ENCODE measurements at places on chromosomes 3 and 15.
A peak's percentile ranks its signal among the peaks of the same experiment; 100 is the strongest.

DNA sequence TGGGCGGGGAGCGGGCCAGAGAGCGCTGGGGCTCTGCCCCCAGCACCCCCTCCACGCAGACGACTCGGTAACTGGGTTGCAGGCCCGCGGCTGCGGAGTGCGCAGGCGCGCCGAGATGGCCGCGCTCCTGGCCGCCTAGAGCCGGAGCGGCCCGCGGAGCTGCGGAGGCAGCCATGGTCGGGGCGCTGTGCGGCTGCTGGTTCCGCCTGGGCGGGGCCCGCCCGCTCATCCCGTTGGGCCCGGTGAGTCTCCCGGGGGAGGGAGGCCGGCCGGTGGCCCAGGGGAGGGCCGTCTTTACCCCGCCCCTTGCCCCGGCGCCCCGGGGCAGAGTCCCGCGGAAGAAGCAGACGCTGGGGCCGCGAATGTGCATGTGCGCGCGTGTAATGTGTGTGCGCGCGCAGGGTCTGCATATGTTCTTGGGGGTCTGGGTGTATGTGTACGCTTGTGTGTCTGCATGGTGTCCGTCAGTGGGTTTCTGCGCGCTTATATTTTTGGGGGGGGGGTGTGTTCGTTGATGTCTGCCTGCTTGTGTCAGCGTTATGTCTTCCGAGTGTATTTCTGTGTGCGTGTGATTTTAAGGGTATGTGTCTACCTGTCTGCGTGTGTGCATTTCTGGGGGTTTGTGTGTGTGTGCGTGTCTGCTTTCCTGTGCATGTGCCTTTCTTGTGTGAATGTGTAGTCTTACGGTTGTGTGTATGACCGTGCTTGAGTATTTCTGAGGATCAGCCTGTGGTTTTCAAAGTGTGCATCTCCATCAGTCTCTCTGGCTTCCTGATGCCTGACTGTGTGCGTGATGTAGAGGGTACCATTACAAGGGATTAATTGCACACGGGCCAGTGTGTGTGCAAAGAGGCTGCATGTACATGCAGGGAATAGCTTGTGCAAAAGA lies at the start of gene ABHD14A:
Gene ABHD14A (plus strand): TSS at position 102 of the 889 bp plus-strand sequence. CDS start 72 bp downstream, at position 174.
- peak; percentile 83 for DNase-seq

DNA sequence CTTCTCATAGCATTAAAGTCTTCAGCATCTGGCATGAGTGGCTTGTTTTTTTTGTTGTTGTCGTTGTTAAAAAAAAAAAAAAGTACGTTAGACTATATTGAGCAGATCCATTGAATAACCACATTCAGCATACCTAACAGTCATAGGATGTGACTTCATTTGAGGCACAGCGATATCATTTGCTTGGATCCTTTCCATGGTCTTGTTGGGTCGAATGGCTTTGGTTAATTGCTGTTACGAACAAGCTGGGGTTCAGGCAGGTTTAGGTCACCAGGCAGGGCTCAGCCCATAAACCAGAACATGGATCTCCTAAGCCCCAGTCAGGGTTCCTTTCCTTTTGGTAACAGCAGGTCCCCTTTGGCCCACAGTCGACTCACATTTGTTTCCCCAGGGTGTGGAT lies 76.2 kb downstream of the POLR2M start:
- no peak for DNase-seq

GRCh38 chr3:43537225-43537624 lies 84.6 kb downstream of the ANO10 start:
- no peak for DNase-seq

DNA sequence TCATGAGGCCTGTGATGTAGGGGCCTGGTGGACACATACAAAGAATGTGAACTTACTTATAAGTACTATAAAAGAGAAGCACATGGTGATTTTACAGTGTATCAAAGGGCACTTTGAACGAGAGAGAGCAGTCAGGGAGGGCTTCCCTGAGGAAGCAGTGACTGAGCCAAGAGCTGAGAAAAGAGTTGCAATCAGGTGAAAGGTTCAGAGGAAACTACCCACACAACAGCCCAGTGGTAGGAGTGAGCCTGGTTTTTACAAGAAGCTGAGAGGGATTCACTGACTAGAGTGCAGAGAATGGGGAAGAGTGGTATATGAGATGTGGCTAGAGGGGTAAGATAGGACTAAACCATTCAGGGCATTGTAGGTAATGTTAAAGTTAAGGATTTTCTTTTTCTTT lies 57.1 kb downstream of the CALML4 start:
- no peak for DNase-seq

DNA sequence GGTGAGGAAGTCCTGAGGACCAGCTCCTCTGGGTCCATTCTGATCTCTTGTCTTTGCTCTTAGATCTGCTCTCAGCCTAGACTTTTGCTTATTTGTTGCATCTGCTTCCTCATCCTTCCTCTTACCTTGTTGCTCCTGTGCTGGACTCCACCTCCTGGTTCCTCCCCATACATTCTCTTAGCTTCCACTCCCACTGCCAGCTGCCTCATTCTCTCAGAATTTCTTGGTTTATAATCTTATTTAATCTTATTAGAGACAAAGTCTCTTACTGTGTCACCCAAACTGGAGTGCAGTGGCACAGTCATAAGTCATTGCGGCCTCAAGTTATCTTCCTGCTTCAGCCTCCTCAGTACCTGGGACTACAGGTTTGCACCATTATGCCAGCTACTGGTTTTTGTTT lies 68.2 kb upstream of the PSMD6 start:
- DNase-seq: no peak

DNA sequence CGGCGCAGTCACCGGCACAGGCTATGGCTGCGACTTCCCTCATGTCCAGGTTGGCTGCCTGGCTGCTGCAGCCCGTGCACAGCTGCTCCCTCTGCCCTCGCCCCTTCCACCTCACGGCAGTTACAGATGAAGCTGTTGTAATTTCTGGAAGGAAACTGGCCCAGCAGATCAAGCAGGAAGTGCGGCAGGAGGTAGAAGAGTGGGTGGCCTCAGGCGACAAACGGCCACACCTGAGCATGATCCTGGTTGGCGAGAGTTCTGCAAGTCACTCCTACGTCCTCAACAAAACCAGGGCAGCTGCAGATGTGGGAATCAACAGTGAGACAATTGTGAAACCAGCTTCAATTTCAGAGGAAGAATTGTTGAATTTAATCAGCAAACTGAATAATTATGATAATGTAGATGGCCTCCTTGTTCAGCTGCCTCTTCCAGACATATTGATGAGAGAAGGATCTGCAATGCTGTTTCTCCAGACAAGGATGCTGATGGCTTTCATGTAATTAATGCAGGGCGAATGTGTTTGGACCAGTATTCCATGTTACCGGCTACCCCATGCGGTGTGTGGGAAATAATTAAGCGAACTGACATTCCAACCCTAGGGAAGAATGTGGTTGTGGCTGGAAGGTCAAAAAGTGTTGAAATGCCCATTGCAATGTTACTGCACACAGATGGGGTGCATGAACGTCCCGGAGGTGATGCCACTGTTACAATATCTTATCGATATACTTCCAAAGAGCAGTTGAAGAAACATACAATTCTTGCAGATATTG lies 13.2 kb upstream of the GNB4 start:
- DNase-seq: no peak

DNA sequence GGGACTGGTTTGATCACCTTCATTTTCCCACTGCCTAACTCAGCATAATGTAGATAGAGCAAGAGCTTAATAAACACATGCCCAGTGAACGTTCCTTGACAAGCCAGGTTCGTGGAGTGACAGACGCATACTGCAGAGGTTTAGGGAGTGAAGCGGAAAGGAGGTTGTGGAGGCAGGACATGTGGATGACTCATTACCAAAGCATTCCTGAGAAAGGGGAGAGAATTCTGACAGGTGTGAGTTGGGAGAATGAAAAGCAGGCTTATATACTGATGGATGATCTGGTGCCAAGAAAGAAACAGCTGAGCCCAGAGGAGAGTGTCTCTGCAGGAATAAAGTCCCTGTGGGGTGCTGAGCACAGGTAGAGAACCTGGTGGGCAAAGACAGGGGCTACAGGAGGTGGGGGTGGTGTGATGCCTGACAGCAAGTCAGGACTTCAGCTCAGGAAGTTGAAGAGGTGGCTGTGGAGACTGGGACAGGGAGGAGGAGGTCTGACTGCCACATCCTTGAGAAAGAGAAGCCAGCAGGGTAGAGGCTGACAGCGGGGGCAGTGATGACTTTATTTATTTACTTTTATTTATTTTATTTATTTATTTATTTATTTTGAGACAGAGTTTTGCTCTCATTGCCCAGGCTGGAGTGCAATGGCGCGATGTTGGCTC lies 2.4 kb upstream of the RPL29 start:
- DNase-seq: peak; percentile 58

DNA sequence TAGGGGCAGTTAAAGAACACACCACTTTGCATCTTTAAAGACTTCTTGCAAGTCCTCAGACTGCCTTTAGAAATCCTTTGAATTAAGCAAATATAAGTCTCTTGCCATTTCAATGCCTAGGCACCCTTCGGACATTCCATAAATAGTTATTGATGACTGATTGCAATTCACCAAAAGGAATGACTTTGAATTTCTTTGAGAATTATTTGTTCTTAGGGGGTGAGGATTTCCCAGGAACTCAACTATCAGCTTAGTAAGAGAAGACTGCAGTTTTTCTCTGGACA lies 495 bp upstream of the MYEF2 start:
- DNase-seq: no peak

DNA sequence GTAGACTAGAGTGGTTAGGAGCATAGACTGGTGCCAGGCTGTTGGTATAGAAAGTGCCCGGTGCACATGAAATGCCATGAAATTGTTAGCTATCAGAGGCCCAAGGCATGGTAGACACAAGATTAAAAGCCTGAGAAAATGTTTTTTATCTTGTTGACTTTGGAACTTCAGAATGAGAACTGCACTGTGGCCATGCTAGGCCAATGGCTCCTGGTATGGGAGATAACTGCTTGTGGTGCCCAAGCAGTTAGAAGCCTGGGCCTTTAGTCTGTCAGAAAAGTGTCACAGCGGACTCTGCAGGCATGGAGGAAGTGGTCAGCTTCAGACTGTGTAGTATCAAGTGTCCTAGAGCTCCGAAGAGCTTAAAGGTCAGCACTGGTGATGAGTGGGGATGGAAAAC lies 11.9 kb downstream of the FYCO1 start:
- DNase-seq: no peak

DNA sequence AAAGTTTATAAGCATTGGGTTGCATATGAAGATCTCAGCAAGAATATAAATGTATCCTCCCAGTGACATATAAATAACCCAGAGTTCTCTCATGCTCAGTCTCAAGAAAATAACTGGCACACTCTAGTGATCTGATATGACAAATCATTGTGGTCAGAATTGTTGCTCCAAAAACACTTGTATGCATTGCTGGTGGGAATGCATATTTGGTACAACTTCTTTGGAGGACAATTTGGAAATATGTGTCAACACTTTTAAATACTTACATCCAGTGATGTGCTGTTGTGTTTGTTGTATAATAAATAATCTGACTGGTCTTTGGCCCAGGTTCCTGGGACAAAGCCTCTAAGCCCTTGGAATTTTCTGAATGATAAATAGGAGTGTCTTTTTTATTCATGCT lies 66.7 kb upstream of the STT3B start:
- DNase-seq: no peak

DNA sequence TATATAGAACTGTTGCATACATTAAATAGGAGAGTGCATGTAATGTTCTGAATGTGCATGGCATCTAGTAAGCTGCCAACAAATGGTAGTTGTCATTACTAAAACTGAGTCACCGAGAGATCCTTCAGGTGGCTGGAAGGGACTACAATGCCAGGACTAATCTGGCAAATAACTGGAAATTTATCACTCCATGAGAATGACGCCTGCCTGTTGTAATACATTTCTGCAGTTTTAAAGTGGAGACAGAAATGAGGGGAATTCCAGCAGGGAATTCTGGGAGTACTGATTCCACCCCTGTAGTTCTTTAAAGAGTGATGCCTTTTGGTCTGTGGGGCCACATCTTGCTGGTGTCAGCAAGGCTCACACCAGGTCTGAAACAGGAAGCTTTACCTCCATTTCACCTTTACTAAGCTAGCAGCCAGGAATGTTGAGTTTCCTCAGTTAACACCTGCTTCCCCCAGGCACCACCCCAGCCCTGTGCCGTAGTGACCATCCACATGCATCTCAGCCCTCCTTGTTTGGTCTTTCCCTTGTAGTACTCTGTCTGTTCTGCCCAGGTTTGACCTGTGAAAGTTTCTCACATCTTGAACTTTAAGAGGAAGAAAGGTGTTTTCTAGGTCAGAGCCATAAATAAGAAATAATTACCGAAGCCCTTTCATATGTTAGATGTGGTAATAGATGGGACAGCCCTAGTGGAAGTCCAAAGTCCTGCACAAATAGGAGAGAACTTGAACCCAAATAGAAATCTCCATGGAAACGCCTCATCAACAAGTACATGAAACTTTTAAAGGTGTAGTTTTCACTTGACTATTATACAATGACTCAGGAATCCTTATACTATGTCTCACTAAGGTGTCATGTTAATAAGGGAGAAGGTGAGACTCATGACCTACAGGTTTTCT lies 56.7 kb upstream of the LMOD3 start:
- DNase-seq: peak; percentile 52

GRCh38 chr3:152626226-152626625 lies 208.7 kb upstream of the P2RY1 start:
- DNase-seq: no peak

DNA sequence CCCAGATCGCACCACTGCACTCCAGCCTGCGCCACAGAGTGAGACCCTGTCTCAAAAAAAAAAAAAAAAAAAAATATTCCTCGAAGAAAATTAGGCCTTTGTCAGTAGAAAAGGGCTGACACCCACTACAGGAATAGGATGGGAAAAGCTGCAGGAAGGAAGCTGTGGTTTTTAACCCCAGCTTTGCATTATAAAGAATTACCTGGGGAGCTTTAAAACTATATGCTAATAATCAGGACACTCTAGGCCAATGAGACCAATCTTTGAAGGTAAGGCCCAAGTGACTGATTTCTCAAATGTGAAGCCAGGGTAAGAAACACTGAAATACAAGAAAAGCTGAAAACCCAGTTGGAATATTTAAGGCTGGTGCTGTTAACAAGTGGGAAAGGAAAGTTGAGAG lies 74.3 kb downstream of the RBPMS2 start:
- no peak for DNase-seq

DNA sequence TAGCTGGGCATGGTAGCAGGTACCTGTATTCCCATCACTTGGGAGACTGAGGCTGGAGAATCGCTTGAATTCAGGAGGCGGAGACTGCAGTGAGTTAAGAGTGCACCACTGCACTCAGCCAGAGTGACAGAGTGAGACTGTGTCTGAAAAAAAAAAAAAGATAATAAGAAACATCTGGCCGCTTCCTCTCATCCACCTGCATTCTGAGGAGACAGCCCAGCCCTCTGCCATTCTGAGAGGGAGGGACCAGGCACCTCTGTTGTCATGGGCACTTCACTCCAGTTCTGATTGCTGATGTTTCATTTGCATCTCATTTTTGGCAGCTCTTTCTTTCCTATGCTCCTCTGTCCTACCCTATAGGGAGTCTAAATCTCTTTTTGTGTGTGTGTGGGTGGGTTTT lies 36.4 kb upstream of the GSK3B start:
- no peak for DNase-seq
